ENCODE measurements at places on chromosomes 12 and 14.

GRCh38 chr12:219891-220352 lies 6.0 kb upstream of the SLC6A12 start:
- peak; percentile 81 for DNase-seq

- DNase-seq: peak; percentile 59
Measured at GRCh38 chr12:99746538-99746937, 99.0 kb downstream of the GARIN6 start.

GRCh38 chr12:72560003-72560769 lies 288.0 kb downstream of the TRHDE start:
- no peak for DNase-seq

DNA sequence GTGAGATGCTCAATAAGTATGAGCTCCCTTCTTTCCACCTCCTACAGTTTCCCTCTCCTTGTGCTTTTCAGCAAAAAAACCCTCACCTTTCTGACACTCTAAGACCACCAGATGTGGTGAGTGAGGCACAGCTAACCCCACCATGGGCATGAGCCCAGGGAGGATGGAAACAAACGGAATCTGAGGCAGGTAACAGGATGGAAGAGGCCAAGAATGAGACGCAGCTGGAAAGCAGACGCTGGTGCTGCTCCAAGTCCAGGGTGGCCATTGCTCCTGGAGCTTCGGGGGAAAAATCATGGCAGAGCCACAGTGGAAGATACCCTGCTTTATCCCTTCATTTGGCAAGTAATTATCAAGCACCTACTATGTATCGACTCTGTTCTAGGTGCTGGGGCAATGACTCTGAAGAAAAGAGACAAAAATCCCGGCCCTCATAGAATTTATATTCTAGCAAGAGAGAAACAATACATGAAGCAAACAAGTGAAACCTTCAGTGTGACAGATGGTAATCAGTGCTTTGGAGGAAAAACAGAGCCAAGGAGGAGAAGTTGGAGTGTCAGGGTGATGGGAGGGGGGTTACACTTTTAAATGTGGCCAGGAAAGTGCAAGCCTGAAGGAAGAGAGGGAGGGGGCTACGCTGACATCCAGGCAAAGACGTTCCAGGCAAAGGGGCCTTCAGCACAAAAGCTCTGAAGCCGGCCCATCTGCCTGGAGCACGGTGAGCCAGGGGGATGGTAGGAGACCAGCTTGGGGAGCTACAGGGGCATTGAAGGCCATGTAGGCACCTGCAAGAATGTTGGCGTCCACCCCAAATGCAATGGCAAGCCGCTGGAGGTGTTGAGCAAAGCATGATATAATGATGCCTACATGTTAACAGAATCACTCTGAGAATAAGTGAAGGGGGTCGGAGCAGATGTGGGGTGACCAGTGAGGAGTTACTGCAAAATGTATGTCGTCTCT lies 154.2 kb downstream of the DPF3 start:
- DNase-seq: no peak
